ENCODE measurements at places on chromosomes 7 and 10.
A peak's percentile ranks its signal among the peaks of the same experiment; 100 is the strongest.

DNA sequence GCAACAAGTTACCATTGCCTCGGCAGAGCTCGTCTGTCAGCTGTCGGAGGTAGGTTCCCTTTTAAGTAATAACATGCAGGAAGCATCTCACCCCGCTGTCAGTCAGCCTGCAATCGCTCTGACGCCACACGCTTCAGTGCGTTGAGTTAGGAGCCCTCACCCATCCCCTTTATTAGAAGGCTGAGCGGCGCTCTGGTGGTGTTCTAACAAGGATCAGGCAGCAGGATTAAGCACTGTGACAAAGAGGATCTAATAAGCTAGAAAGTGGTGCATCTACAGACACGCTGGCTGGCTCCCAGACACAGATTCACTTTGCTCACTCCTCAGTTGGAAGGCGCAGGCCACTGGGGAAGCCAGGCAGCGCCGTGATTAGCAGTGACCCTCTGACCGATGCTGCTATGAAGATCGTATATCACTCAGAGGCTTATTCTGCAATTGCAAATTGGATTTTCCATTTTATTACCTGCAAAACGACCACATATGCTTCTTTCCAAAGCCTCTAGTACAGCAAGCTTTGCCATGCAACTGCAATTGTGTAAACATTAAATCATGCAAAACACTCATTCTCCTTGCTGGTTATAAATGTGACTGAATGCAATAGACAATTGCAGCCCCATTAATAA lies 117.7 kb downstream of the RSU1 start:
- no peak for DNase-seq

GRCh38 chr7:151175793-151176311 lies 8.4 kb upstream of the GBX1 start:
- DNase-seq: no peak

DNA sequence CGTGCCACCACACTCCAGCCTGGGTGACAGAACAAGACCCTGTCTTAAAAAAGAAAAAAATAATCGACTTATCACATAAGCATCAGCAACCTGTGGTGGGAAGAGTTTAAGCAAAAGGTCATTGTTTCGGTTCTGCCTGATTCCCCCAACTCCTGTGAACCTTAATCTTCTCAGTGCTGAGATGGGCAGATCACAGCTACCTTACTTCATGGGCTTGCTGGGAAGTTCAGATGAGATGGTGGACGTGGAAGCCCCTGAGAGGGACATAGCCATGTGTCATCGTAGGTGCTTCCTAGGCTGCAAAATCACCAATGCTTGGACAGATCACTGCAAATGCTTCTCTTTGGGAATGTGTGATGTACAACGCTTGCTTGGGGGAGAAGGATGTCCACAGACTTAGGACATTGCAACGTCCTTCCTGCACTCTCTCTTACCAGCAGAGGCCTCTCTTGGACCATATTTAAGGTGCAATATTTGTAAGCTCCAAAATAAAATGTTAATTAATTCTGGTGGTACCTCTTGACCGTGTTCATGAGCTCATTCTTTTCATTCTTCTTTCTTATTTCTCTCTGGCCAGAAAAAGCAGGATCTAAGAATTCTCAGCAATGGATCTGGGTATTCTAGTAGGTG lies 8.6 kb downstream of the GJD4 start:
- DNase-seq: no peak

DNA sequence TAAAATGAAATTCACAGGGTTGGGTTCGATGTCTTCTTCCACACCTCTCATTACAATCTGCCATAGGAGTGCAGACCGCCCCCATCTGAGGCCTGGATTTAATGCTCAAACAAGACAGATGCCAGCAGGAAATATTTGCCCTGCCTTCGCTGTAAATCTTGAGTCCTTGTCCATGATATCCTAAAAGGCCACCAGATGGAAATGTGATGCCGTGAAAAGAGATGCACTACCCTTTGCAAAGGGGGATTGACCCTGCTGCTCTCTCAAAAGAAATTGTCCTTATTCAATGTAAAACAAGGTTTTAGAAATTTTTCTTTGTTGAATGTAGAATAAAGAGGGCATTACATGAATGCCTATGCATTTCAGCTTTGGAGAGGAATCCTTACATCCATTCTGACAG lies 37.5 kb downstream of the AGAP4 start:
- DNase-seq: no peak

GRCh38 chr10:123551259-123551658 lies 114.9 kb upstream of the GPR26 start:
- no peak for DNase-seq

DNA sequence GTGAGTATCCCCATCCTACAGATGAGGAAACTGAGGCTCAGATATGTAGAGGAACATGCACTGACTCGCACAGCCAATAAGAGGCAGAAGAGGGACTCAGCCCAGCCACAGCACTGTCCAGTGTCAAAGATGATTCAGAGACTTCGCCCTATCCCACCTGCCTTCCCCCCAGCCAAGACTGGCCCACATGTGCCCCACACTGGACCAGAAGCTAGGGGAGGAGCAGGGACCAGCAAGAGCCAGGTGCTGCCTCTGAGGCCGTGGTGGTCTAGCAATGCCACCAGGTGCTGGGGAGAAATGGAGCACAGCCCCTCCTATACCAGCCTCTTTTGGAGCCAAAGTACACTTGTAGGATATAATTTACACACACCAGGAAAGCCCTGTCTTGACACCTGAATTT lies 22.3 kb downstream of the GRID1 start:
- DNase-seq: no peak

DNA sequence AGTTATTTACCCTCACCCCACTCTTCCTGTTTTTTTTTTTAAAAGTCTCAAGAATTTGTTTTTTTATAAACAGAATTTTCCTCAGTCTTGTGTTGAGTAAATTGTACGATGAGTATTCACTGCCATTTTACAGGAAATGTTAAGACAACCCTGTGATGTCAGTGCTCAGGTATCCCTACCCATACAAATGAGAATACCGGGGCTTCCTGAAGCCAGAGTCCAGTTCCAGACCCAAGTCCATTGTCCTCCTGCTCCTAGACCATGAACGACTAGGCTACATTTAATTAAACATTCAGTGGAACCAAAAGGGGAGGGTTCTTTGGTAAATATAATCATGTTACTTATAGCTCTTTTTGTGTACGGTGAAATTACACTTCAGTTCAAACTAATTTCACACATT lies 79.2 kb downstream of the GNAI1 start:
- DNase-seq: no peak

- DNase-seq: no peak
Observed at GRCh38 chr10:88980800-88981199, 9.8 kb upstream of the FAS start.

- DNase-seq: no peak
Observed at GRCh38 chr10:23326544-23327307, 17.9 kb downstream of the C10orf67 start.

GRCh38 chr10:11261687-11262493 lies 244.2 kb downstream of the CELF2 start:
- no peak for DNase-seq

- DNase-seq: no peak
Observed at GRCh38 chr10:55374060-55374459, 573.0 kb upstream of the PCDH15 start.

- peak; percentile 52 for DNase-seq
Observed at GRCh38 chr7:8560501-8560900, 127.1 kb downstream of the NXPH1 start.

GRCh38 chr10:6136215-6137201 lies 47.7 kb downstream of the RBM17 start:
- DNase-seq: no peak

DNA sequence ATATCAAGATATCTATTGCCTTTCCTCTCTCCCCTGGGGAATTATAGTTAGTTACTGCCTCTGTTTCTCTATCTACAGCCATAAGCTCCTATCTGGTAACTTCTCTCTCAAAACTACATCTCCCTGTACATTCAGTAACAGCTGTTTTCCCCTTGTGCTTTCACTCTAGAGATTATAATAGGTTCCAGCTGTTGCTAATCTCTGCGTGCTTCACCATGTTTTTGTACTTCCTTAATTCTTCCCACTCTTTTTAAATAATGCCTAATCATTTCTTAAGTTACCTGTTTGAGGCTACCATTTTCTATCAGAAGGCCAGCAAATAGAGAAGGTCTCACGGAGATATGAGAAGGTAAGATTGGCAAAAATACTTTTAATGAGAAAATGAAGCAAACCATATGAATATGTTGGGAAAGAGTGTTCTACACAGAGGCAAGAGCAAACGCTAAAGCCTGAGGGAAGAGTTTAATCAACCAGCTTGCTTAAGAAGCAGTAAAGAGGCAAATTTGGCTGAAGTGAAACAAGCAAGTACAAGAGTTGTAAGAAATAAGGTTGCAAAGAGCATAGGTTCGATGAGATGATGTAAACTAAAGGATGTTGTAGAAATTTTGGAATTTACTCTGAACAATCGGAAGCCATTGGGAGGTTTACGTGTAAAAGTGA lies 101.9 kb upstream of the HGF start:
- DNase-seq: no peak

DNA sequence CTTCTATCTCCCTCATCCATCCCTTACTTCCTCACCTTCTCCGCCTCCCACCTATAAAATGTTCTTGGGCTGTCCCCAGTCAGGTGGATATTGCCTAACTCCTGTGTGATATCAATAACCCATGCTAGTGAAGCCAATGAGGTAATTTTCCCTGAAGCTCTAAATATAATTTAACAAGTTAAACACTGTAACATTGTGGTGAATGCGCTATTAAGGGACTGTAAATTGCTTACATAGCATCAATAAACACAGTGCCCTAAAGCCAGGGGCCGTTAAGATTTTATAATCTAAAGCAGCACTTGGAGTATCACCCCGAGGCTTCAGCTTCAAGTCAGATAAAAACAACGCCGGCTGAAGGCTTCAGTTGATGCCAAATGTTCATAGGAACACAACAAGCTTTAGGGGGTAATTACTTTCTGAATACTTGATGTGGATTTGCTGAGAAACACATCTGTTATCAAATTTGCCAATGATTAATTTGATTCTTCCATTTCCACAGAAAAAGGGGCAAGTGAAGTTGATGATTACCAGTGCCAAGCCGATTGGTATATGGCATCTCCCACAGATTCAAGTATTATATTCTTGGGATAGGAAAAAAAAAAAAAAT lies 138.4 kb downstream of the CREB5 start:
- DNase-seq: no peak

- DNase-seq: no peak
Observed at GRCh38 chr10:655184-655583, 34.3 kb downstream of the DIP2C start.

- no peak for DNase-seq
Observed at GRCh38 chr10:118958984-118959925, 70.3 kb upstream of the NANOS1 start.

DNA sequence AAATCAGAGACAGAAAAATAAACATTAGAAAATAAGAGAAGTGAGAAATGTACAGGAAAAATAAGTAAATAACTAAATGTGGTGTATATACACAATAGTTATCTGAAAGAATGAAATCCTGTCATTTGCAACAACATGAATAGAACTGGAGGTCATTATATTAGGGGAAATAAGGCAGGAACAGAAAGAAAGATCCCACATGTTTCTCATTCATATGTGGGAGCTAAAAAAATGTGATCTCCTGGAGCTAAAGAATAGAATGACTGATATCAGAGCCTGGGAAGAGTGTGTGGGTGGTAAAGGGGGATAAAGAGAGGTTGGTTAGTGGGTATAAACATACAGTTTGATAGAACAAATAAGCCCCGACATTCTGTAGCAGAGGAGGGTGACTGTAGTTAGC lies 27.3 kb downstream of the PLXDC2 start:
- no peak for DNase-seq

- DNase-seq: no peak
Observed at GRCh38 chr10:131663351-131663750, 237.5 kb upstream of the PPP2R2D start.

GRCh38 chr7:155489862-155490696 lies 32.1 kb downstream of the EN2 start:
- DNase-seq: no peak

GRCh38 chr10:103476046-103476768 lies 2.8 kb downstream of the CALHM3 start:
- no peak for DNase-seq

GRCh38 chr7:131124867-131125266 lies 202.8 kb upstream of the MKLN1 start:
- no peak for DNase-seq

GRCh38 chr10:104331208-104331838 lies 6.9 kb downstream of the ITPRIP start:
- DNase-seq: peak; percentile 83

DNA sequence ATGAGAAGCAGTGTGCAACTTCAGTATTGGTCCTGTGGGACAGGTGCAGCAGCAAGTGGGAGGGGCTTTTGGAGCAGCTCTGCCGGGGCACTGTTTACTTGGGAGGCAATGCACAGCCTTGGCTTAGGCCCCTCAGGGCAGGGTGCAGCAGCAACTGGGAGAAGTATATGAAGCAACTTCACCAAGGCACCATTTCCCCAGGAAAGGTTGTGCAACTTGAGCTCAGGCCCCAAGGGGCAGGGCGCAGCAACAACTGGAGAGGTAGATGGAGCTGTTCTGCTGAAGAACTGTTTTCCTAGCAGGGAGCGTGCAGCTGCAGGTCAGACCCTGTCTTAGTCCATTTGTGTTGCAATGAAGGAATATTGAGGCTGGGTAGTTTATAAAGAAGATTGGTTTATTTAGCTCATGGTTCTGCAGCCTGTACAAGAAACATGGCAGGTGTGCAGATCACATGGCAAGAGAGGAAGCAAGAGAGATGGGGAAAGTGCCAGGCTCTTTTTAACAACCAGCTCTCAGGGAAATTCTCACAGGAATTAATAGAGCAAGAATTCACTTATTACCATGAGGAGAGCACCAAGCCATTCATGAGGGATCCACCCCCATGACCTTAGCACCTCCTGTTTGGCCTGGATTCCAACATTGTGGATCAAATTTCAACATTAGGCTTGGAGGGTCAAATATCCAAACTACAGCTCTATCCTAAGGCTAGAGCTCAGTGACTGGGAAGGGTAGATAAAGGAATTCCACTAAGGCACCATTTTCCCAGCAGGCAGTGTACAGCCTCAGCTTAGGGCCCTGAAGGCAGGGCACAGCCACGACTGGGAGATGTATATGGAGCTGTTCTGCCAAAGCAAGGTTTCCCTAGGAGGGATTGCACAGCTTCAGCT lies 10.9 kb downstream of the GPR141 start:
- no peak for DNase-seq

- DNase-seq: no peak
Observed at GRCh38 chr7:151135525-151135845, 32.0 kb downstream of the GBX1 start.

DNA sequence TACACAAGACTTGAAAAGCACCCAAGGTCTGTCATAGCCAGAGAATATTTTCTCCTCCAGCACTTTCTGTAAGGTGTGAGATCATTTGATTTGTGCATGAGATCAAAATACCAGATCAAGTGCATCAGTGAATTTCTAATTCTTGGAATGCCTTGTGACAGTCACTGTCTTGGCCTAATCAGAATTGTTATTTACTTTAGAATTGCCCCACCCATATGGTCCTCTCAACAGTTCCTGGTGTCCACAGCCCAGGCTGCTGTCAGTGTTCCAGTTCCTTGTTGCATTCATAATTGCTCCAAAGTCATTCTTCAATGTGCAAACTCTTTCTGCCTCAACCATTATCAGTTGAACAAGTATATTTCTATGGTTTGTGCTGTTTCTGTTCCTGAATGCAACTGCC lies 770.2 kb downstream of the NRG3 start:
- DNase-seq: no peak
